Hippocampal formation (tissue), 2 donors: ENCODE measurements at places on chromosomes 5 and 9.
A peak's percentile ranks its signal among the peaks of the same experiment; 100 is the strongest.

- DNase-seq: peak; percentile 40
These were observed 16.1 kb downstream of the HNRNPH1 start for GRCh38 chr5:179607160-179607931.

DNA sequence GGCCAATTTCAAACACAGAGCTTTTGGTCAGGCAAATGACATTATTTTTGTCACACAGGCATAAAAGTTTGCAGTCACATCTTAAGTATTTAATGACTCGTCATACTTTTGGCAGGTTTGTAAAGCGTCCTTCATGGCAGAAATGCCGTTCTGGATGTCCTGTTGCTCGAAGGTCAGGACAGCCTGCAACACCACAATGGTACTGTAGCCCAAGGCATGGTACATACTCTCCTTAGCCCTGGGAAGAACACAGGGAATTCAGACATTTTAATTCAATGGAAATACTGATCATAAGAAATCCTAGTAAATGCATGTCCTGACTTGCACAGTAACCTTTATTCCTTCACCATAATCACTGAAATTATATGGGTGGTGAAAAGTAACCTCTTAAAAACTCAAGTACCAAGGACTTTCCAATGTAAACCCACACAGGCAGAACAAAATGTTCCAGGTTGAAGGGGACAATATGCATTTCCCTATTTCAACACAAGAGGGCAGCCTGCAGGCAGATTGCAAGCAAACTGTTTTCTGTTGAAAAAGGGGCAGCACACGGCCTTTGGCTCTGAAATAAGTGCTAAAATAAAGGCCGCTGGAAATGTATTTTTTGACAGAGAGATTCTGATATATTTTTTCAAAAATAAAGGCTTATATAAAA, 95.7 kb downstream of the TTC39B start:
- DNase-seq: peak; percentile 30

- no peak for DNase-seq
These were observed 1.8 kb downstream of the FAM163B start for GRCh38 chr9:133607381-133607780.

- DNase-seq: no peak
These were observed 76.3 kb downstream of the SCAI start for GRCh38 chr9:125066839-125067619.

DNA sequence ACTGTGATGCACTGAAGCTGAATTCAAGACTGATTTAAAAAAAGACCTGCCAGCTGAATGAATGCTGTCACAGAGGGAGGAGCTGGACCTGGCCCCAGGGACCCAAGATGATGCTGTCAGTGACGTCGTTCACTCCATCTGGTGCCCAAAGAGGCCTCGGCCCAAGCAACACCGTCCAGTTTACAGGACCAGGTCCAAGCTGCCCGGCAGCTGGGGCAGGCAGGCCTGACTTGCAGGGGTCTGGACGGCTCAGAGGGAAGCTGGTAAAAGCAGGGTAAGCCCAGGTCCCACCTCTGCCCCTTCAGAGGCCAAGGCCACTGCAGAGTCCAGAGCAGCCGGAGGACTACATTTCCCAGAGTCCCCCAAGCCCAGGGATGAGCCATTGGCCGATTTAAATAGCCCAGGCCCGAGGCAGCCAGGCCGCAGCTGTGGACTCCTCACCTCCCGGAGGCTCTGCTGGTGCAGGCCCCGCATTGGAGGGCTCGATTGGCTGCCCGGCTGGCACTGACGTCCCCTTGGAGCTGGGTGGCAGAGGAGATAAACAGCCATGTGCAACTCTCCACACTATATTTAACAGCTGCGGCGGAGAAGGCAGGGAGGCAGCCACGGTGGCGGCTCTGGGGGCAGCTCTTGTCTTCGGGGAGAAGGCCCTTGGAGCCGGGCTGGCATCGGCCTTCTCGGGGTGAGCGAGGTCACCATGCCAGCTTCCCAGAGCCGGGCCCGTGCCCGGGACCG, at the start of gene PLPP7:
Gene PLPP7, plus strand, starts transcription at position 423 of the 735 bp plus-strand sequence. Its CDS starts 275 bp downstream, at position 698.
- DNase-seq: peak; percentile 83

DNA sequence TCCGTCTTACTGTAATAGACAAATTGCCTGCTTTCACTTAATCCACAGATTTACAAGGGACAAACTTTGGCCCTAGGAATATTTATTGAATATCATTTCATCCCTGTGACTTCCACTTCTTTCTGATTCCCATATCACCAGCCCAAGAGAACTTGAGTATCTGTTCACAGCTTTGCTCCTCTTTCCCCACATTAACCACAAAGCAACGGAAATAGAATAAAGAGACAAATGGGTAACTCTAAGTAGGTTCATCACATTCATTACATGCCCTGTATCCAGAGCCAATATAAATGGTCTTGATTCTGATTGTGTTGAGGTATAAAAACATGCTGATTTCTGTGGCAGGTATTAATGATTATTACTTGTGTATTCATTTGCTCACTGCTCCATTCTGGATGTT, 41.9 kb downstream of the TMEM252 start:
- no peak for DNase-seq
